ENCODE measurements at places on chromosomes 1 and 21.
A peak's percentile ranks its signal among the peaks of the same experiment; 100 is the strongest.

- no peak for DNase-seq
Measured at GRCh38 chr1:215292932-215293331, 210.4 kb downstream of the KCNK2 start.

DNA sequence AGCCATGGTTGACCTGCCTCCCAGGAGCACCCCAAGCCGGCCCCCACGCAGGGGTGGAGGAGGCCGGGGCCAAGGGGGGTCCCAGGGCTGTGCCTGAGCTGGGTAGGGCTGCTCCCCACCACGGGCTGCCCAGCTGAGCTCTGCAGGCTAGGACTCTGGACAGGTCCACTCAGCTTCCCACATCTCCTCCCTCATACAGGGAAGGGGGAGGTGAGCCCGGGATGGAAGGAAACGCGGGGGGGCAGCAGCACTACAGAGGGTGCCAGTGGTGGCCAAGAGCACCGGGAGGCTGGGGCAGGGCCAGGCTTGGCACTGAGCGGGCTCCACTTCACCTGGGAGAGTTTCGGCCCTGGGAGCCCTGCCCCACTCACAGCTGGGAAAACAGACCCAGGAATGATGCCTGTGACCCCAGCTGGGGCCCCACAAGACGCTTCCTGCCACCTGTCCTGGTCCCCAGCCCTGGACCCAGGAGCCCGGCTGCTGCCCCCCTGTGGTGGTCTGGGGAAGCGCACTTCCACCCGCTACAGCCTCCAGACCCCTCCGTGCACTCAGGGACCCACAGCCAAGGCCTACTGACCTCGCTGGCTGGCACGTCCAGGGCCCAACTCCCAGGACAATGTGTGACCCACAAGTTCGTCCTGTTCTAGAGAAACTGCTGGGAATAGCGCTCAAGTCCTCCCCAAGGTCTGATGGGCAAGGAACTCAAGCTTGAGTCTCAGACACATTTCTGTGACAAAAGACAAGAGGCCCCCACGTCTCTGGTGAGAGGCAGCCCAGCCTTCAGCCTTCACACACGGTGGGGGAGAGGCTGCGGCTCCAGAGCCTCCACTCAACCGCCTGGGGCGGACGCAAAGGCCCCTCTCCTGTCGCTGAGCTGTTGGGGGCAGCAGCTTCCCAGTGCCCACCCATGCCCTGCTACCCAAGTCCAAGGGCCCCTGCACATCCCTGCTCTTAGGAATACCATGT, 3.0 kb downstream of the AURKAIP1 start:
- DNase-seq, result peak; percentile 81

DNA sequence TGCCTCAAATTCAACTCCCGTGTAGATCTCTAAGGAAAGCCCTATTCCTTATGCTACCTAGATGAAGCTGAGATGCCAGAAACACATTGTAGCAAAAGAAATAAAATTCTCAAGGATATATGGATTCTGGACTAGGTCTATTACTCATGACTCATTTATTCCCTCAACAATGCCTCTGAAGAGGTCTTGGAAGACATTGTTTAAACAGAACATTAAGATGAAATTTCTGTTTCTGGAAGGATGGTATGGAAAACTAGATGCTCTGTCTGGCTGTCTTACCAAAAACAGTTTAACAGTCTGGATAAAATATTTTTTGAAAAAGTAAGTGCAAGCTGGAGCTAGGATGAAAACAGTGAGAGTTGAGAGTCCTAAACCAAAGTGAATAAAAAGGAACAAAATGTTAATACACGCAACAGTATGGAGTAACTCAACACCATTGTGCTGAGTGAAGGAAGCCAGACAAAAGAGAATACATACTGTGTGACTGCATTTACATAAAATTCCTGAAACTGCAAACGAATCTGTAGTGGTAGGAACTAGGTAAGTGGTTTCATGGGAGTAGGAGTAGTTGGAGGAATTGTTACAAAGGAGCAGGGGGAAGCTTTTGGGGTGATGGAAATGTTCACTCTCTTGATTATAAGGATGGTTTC, 59.3 kb upstream of the GNG12 start:
- no peak for DNase-seq

DNA sequence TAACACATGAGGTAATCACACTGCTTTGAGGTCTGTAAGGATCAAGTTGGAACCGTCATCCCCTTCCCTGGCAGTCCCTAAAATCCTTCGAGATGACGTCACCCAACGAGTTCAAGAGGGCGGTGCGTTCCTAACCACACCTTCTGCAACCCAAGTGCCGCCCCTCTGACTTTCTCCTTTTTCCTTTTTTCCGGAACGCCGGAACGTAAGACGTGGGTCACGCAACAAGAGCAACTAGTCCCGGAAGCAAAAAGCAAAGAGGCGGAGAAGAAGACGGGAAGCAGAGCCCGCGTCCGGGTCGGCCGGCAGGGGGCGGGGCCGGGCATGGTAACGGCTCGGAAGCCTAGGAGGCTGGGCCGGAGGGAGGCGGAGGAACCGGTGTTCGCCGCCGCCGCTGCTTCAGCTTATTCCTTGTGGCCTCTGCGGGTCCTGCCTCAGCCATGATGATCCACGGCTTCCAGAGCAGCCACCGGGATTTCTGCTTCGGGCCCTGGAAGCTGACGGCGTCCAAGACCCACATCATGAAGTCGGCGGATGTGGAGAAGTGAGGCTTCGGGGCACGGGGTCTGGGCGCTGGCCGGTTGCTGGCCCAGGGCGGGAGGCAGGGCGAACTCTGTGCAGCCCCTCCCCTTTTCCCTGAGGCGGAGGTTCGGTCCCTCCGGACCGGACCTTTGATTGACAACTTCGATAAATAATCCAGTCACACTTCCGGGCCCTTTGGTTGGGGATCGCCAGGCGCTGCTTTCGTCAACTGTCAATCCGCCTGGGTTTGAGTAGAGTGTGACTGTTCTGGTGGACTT, at the start of gene TIPRL:
Gene TIPRL, plus strand, starts transcription at position 325 of the 800 bp plus-strand sequence. Its CDS starts 116 bp downstream, at position 441.
- DNase-seq, result peak; percentile 95

DNA sequence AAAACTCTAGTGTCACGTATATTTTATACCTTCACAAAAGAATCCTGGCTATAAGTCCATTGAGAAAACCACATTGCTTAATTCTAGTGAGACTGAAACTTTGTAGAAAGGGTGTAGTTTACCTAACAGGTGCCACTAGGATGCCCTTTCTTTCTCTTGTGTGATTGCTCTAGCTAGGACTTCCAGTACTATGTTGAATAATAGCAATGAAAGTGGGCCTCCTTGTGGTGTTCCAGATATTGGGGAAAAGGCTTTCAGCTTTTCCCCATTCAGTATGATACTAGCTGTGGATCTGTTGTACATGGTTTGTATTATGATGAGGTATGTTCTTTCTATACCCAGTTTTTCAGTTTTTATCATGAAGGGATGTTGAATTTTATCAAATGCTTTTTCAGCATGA, 39.7 kb upstream of the CHODL start:
- DNase-seq, result no peak

GRCh38 chr1:235986869-235987268, 78.0 kb downstream of the NID1 start:
- DNase-seq, result no peak

- DNase-seq, result no peak
Measured at GRCh38 chr1:113692824-113693431, 66.4 kb downstream of the PHTF1 start.

- no peak for DNase-seq
Measured at GRCh38 chr1:116951200-116951935, 41.7 kb downstream of the PTGFRN start.

DNA sequence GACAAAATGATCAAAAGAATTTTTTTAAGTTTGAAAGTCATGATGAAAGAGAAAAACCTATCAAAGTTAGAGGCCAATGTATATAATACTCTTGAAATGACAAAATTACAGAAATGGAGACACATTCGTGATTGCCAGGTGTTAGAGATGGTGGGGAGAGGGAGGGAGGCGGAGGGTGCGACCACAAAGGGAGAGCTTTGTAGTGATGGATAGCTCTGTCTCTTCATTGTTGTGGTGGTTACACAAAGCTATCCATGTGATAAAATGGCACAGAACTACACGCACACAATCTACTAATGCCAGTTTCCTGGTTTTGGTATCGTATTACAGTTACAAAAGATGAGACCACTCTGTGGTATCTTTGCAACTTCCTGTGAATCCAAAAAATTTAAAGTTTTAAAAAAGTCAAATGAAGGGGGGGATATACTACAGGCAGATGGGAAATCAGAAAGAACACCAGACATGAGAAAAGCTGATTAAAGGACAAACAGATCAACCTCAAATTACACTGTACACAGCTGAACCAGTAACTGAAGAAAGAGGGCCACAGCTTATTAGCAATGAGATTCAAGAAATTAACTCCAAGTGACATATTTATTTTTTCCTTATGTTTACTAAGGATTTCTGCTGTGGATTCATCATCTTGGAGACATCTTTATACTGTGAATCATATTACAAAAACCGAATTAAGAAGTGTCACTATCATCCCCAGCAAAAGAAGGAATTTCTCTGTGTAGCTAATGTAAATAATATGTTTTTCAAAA, 199.1 kb downstream of the SLC45A1 start:
- no peak for DNase-seq

- no peak for DNase-seq
Measured at GRCh38 chr21:45234965-45235364, 52.7 kb downstream of the POFUT2 start.

GRCh38 chr1:5001466-5001865, 347.1 kb downstream of the AJAP1 start:
- DNase-seq, result no peak

- peak; percentile 71 for DNase-seq
Measured at GRCh38 chr1:160205242-160206035, at the start of gene PEA15. Gene PEA15 (plus strand): TSS chr1:160205384. CDS start chr1:160211545, 6,161 bp downstream.

DNA sequence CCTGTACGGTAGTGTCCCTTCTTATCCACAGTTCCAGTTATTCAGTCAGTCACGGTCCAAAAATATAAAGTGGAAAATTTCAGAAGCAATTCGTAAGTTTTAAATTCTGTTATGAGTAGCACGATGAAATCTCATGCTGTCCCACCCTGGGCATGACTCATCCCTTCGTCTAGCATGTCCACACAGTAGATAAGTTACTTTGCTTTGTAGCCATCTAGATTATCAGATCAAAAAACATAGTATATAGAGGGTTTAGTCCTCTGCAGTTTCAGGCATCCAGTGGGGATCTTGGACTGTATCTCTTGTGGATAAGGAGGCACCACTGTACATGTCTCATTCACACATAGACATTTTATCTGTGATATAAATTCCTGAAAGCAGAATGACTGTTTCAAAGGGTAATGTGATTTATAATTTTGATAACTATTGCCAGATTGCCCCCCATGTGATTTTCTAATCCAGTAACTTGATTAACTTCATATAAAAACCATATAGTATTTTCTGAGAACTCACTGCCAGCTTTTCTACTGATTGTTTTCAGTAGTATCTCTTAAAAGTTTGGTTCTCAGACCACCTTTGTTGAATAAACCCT, 143.3 kb downstream of the DYRK1A start:
- no peak for DNase-seq

DNA sequence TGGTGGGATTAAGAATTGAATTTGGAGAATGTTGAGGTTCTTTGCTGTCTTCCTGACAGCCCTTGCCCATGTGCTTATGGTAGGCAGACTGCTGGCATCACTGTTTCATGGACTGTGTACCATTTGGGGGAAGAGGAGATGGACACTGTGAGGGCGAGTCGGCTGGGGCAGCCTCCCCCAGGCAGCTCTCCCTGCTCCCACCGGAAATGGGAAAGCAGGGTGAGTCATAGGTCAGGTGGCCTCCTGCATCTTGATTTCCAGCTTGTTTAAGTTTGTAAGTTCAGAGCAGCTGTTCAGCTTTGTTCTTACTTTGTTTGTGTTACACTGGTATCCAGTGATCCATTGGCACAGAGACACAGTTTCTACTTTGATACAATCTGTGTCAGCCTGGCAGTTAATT, 87.2 kb upstream of the CNIH3 start:
- DNase-seq, result no peak

- DNase-seq, result no peak
Measured at GRCh38 chr1:96002969-96003964, 718.3 kb upstream of the PTBP2 start.

DNA sequence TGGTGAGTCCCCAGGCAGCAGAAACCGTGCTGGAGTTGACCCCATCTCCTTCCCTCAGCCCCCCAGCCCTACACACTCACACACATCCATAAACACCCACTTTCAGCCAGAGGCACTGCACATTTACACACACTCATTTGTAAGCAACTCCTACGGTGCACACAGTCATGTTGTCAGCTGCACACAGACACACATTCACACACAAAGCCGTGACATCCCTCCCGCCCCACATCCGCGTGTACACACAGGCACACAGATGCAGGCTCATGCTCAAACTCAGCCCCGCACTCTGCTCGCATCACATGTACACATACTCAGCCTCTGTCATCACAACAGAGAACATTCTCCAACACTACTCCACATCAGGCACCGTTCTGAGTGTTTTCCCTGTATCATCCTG, 47.6 kb downstream of the LACTBL1 start:
- DNase-seq, result no peak

GRCh38 chr1:31803610-31804009, 12.2 kb downstream of the SPOCD1 start:
- DNase-seq, result no peak

DNA sequence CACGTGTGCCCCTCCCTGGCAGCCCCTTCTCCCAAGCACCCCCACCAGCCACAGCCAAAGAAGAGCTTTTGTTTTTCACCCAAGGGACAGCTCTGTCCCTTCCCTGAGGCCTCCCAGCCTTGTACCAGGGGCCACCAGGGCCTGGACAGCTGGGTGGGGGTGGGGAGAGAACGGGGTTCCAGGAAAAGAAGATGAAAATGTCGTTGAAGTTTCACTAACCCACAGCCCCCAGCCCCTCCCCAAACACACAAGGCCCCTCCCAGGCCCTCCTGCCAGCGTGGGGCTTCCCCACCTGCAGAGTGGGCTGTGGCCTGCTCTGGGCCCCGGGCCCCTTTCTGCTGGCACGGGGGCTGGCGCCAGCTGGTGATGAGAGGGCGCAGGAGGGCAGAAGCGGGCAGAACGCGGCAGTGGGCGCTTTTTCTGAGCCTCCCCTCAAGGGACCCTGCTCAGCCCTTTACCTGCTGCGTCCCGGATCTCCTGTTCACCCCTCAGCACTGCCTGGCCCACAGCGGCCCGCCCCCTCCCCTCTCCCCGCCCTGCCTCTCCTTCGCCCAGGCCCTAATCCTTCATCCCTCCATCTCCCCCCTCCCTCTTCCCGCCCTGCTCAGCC, 5.5 kb upstream of the ANKRD65 start:
- DNase-seq, result no peak

DNA sequence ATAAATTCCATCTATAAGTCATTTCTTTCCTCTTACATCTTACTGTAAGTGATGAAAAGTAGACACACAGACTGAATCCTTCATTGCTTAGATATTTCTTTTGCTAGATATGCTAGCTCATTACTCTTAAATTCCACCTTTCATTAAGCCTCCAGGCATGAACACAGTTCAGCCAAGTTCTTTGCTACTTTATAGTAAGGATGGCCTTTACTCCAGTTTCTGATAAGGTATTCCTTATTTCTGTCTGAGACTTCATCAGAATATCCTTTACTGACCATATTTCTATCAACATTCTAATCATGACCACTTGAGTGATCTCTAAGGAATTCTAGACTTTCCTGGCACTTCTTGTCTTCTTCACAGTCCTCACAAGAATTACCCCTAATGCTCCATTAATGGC, 191.7 kb upstream of the KCTD3 start:
- no peak for DNase-seq

GRCh38 chr1:167289966-167290365, 69.3 kb downstream of the POU2F1 start:
- DNase-seq, result no peak

All from activated naive CD4-positive, alpha-beta T cell treated with Interleukin-2 at 50 U/mL for 16 hours (primary cell).